Natural killer cell treated with Interleukin-12 subunit alpha and Interleukin-12 subunit beta and Interleukin-15 and Interleukin-18, amount 100 ng/mL, for 72 hours (primary cell): ENCODE measurements at places on chromosomes 5 and 9. TPM values are rescaled to one million over a fixed set of nuclear protein-coding genes. Genes with fewer than 3 reads are reported as not detected.

DNA sequence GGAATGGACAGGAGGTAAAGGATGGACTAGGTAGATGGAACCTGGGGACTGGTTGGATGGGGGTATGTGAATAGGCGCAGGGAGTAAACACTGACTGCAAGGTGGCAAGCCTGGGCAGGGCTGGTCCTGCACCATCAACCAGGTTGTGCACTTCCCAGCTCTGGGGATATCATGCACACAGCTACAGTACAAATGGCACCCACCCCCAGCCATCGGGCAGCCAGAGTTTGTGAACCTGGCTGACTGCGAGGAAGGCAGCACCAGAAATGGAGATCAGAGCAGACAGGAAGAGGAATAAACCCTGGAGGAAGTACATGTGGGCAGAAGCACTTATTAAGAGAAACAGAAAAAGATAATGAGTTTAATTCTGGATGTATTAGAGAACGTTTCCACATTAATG is 229.1 kb downstream of the ESM1 start:
- DNase-seq = no peak

SGCD gene
- total RNA-seq = not detected

GRCh38 chr9:108119530-108120113 is 630.1 kb upstream of the KLF4 start:
- DNase-seq = no peak

PLPPR1 gene
- not detected for total RNA-seq

- DNase-seq = no peak
These were observed 91.5 kb downstream of the ADAMTS2 start for GRCh38 chr5:179253730-179254129.

ERAP2 gene
- 103 TPM for total RNA-seq

FCN2 gene
- not detected for total RNA-seq

DNA sequence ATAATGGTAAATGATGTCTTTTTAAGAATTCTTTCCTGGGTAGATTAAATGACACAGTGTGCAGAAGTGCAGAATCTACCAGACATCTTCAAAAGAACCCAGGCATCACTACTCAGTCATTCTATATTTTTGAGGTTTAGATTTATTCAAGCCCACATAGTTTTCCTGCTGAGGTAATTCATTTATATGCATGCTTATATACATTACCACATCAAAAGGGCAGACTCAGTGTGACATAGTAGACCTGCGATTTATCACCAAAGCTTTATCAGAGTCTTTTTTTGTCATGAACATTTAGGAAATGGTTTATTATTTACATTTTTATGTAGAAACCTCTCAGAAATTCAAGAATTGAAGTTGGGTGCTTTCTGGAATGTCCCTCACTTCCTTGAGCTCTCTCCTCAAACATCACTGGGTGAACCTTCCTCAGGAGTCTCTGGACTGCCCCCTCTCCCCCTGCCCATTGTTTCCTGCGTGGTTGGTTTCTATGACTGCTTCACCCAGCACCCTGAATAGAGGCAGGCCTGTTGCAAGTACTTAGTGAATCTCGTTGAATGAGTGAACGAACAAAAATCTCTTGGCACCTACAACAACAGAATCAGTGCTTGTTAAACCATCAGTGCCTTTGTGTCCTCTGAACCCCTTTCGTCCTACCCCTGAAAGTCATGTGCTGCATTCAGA is 42.5 kb downstream of the ADAMTS16 start:
- no peak for DNase-seq

GRCh38 chr9:73179589-73179988 is 27.9 kb downstream of the ANXA1 start:
- no peak for DNase-seq

ADAMTSL2 gene
- not detected for total RNA-seq

PDLIM7 gene
- 15.5 TPM for total RNA-seq

DNA sequence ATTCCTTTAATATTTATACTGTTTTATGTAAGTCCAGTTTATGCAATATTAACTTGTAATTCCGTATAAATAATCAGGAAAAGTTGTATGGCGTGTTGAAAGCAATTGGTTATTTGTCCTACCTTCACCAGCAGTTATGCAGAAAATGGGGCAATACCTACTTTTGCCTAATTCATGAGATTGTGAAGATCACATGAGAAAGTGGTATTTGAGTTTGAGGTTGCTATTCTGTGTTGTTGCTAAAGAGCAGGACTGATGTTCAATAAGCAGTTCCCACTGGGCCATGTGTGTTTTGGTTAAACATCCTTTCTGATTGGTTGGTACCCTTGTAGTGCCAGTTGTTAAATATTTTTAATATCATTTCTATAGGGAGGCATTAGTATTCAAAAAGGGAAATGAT is 3.2 kb downstream of the TGFBR1 start:
- DNase-seq = no peak

DNA sequence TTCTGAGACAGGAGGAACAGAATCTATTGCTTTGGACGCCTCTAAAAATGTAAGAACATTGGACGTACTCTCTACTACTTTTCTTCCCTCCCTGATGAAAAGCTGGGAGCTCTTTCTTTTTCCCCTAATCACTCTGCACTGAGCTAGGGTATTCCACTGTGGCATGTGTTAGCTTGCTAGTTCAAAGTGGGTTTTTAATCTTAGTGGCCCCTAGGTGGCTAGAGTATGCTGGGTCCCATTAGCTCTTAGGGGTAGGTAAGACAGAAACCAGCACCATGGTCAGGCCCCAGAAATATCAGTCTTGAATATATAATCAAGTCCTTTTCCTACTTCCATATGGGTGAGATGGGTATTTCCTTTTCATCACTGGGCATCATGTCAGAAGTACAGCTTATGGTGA is 945.2 kb upstream of the PTPRD start:
- DNase-seq = no peak

WHRN gene
- total RNA-seq = 2.4 TPM

DNA sequence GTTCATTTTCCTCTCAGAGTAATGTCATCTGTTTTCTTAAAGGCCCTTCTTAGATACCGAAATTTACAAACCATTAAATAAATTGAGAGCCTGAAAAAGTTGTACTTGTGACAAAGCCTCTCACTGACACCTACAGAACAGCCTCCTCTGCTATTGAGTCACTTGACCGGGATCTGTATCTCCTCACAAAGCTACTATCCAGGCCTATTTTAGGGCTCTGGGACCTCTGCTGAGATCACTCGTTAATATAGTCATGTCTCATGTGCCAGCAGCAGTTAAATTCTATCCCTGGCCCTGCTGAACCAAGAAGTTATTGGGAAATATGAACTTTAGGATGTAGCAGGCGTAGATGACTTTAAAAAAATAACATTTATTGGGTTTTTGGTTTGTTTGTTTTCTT is 31.1 kb downstream of the FBXO38 start:
- no peak for DNase-seq
